ENCODE measurements at places on chromosomes 6 and 20.
A peak's percentile ranks its signal among the peaks of the same experiment; 100 is the strongest.

DNA sequence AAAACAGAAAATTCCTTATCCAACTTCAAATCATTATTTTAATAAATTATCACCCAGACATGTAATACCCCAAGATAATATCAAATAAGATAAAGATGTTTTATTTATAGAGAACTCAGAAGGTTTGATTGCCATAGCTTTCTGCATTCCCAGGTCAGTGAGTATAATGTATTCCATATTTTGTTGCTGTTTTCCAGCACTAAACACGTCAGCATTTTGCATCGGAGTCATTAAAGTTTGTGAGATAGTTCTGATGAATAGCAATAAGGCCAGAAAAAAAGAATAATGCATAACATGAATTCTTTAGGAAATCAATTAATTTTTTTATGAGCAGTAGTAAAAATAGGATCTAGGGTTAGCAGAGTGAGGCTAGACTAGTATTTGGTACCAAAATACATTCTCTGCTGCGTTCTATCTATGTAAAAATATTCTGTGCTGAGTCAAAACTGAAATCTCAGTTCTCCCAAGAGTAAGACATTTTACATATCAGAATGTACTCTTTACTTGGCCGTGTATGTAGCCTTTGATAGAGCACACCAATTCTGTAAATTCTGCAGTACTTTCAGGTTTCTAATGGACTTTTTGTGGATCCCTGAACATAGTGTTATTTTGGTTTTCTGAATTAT, 269.9 kb upstream of the AGPAT4 start:
- no peak for DNase-seq

DNA sequence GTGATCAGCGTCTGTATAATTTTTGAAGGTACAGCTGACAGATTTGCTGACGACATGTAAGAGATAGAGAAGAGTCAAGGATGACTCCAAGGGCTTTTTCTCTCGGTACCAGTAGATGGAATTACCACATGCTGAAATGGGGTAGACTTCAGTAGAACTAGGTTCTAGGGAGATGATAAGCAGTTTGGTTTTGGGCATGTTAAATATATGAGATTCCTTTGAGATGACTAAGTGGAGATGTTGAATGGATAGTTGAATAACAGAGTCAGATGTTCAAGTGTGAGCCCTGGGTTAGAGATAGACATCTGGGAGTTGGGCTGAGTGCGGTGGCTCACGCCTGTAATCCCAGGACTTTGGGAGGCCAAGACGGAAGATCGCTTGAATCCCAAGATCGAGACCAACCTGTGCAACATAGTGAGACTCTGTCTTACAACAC, 50.0 kb downstream of the PHF20 start:
- DNase-seq, result no peak

DNA sequence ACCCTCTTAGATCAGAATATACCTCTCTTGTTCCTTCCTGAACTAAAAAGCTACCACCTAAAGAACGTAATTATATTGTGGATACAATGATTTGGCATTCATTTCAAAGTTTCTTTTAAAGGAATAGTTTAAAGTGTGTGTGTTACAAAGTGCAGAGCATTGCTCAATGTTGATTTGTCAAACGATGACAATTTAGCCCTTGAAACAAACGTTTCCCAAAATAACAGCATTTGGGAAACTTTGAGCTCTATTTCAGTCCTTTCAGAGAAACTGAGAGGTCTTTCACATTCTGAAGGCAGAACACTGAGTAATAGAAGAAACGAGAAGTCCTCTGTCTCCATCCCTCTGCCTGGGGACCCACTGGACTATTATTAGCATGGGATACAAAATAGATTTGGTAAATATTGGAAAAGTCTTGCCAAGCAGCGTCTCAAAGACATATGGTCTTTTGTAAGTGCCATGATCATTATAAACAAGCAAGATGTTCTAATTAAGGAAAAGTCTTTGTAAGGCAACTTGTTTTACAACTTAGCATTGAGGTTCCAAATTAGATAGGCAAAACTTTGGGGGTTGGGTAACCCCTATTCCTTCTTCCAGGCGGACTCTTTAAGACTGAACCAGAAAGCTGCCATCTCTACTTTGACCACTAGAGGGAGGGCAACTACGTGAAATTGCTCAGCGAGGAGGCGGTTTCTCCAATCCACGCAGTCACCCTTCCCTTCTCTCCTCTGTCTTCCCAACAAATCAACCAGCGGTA, 208.8 kb downstream of the RNF144B start:
- DNase-seq, result peak; percentile 72

DNA sequence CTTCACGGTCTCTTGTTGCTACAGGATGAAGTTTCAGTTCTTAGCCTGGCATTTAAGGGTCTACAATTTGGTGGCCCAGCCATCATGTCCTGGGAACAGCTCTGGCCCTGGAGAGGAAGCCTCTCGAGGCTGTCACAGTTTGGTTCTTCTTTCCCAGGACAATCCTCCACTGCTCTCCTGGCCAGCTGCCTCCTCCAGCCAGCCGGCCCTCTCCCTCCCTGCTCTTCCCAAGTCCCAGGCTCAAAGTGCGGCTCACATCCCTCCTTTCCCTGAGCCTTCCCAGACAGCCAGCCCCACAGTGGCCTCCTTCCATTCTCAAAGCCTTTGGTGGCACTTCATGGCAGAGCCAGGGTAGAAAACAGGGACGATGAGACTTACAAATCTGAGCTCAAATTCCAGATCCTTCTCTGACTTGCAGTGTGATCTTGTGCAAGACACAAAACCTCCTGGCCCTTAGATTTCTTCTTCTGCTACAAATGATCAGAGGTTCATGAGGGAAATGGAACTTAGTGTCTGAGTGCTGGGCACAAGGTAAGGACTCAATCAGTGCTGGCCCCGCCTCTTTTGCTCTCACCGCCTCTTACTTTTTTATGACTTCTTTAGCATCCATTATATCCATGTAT, 223.8 kb upstream of the ECI2 start:
- no peak for DNase-seq

GRCh38 chr20:62603021-62603906, 39.0 kb upstream of the SLCO4A1 start:
- DNase-seq, result no peak

DNA sequence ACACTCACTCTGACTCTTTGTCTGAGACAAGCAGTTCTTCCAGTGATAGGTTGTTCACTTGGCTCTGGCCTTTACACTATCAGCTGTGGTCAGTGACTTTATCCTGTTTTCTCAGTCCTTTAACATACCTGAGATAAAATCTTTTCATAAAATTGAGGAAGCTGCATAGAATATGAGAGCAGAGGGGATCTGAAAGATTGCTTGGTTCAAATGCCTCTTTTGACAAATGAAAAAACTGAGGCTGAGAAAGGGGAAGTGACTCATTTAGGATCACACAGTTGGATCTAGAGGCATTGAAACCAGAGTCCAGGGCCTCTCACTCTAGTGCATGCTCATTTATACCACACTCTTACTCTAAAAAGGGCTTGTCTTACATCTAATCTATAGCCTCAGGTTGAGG, 277.0 kb upstream of the TBX18 start:
- DNase-seq, result no peak

DNA sequence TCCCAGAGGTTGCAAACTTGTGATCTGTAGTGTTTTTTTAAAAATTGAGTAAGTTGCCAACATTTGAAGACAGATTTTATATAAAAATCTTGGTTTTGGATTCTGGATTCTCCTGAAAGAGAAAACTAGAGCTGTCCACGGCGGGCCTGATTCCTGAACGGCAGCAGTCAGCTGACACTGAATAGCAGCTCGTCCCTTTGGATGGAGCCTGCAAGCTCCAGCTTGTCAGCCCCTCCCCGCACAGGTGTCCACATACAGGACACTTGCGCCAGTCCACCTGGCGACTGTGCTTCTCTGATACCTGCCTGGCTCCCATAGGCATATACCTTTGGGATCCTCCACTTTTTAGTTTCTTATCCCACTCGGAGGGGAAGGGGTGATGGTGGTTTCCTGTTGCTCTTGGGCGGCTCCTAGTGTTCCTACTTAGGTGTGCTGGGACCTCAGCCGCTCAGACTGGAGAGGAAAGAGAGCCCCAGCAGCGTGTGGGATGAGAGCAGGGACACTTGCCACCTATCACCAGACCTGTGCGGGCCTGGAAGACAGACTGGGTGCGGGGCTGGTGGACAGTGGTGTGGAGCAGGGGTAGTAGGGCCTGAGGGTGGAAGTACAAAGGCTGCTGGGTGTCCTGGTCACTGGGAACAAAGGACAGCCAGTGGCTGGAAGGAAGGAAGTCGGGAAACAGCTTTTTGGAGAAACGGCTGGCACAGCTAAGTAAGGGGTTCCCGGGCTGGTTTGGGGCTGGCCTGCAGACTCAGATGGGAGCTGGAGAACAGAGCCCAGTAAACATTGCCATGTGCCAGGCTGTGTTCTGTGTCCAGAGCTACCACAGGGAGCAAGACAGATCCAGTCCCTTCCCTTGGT, 18.3 kb downstream of the GHRH start:
- no peak for DNase-seq

DNA sequence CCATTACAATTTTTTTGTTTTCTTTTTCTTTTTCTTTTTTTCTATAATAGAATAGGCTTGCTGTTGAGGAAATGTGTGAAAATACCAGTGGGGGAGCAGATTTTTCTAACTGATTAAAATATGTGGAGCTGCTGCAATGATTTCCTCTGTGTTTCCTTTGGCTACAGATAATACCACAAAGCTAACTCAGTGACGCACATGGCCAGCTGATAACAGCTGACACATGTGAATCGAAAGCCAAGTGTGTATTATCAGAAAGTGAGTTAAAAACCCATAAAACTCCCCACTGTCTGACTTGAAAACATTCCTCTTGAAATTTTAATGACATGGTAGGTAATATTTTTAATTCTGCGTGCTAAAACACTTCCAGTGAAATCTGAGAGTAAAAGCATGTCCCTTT, 70.8 kb upstream of the AHI1 start:
- no peak for DNase-seq

DNA sequence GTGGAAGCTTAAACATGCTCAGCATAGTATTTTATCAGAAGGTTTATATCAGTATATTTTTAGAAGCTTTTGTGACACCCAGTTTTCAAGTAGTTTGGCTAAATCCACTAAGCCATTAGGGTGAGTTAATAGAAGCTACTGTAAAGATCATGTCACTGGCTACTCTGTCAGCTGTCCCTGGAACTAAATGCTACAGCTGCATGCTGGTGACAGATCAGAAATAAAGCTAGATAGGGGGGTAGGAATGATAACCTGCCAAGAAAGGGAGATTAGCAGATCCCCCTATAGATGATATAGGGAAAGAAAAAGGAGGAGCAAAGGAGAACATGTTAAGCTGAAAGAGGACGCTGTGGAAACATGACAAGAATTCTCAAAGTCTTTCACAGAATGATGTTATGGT, 363.2 kb downstream of the QKI start:
- no peak for DNase-seq

GRCh38 chr6:120736740-120737139, 597.5 kb downstream of the TBC1D32 start:
- no peak for DNase-seq

DNA sequence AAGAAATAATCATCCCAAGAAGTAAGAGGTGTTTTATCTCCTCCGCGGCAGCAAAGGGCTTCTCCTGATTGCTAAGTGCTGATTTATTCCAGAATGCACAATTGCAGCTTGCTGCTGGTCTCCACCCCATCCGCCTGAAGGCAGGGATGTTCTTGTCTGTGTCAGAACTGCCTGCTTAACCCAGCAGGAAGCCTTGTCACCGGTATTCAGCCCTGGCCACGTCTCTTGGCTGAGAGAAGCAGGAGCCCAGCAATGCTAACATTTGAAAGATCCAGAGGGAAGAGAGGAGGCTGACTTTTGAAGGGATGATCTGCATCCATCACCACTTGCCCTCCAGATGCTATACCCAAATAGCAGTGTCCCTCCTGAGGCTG, 4.2 kb downstream of the SCML4 start:
- DNase-seq, result peak; percentile 59

- DNase-seq, result no peak
These were observed 8.7 kb downstream of the PSMB9 start for GRCh38 chr6:32862725-32863124.

GRCh38 chr6:49479308-49479970, 16.3 kb downstream of the CENPQ start:
- no peak for DNase-seq

- DNase-seq, result peak; percentile 22
These were observed 12.5 kb upstream of the TMEM242 start for GRCh38 chr6:157335829-157336228.

DNA sequence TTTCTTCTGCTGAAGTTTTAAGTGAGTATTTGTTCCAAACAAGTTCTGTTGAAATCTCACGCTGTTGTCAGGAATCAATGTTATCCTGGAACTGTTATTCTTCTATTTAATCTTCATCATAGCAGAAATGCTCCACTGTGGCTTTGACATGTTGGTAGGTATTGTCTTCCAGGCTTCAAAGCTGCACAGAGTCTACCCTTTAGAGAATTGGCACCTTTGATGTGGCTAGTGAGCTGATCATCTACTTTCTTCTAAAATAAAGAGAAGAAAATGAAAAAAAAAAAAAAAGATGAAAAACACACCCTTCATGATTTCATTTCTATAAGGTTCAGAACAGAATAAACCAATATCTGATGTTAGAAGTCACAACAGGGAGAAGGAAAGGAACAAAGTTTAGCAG, 5.8 kb upstream of the ZSCAN23 start:
- DNase-seq, result no peak

All from NCI-H748 treated with DMSO at 0.1 percent for 48 hours (cell line).